ENCODE measurements at places on chromosomes 3 and 15.

DNA sequence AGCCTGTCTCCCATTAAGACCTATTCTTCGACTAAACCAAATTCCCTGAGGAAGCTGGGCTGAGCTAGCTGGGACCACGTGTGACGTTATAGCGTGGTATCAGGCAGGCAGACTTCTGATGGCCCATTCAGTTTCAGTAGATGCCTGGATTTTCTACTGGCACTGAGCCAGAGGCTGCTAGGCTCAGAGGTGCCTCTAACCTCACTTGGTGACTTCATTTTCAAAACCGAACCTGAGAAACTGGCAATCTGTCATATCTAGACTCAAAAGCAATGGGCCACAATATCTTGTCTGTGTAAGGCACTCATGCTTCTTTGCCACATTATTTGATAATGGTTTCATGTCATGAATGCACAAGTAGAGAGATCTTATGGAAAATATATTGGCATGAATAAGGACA is 352.1 kb upstream of the AZI2 start:
- DNase-seq: no peak

DNA sequence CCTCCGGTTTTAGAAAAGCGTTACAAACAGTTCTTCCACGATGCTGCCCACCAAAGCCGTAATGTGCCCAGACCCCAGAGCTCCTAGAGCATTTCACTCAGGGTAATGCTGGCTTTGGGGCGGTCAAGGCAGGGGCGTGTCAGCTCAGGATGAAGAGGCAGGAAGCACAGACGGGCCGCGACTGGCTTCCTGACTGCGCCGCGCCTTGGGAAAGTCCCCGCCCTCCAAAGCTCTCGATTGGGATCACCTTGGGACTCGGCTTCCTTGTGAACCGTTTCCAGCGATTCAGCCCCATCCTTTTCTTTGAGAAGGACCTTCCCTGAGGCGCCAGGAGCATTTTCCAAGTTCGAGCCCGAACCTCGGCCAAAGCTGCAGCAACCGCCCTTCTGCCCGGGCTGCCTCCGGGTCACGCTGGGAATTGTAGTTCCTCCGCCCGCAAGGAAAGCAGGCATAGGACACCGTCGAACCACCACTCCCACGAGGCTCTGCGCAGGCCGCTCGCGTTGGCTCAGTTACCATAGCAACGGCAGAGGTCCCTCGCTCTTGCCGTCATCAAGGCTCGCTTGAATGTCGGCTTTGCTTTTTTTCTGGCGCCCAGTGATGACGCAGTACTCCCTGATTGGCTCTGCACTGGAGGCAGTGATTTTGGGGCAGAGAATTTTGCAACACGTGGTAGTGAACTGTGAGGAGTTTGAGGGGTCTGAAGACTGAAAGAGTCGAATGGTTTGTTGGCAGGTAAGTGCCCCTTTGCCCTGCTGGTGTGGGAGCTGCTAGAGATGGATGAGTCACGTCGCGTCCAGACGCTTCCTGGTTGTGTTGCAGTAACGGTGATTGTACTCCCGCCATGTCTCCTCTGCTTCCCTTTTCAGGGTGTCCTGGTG is at the start of the genes CCDC191 and QTRT2:
CCDC191 (minus strand) TSS at position 397 of the 881 bp plus-strand sequence; CDS start at position 337, 60 bp downstream.
QTRT2 (plus strand) TSS at position 608 of the 881 bp plus-strand sequence. CDS start 8,521 bp downstream, outside the sequence.
- DNase-seq: peak; percentile 96

DNA sequence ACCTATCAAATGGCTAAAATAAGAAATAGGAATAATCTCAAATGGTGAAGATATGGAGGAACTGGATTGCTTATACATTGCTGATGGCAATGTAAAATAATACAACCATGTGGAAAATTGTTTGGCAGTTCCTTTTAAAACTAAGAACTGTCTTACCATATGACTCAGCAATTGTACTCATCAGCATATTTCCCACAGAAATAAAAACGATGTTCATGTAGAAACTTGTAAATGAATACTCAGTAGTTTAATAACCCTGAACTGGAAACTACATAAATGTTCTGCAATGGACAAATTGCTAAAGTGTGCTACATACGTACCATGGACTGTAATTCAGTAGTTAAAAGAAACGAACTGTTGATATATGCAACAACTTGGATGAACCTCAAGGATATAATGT is 253.9 kb upstream of the RBMS3 start:
- DNase-seq: no peak

DNA sequence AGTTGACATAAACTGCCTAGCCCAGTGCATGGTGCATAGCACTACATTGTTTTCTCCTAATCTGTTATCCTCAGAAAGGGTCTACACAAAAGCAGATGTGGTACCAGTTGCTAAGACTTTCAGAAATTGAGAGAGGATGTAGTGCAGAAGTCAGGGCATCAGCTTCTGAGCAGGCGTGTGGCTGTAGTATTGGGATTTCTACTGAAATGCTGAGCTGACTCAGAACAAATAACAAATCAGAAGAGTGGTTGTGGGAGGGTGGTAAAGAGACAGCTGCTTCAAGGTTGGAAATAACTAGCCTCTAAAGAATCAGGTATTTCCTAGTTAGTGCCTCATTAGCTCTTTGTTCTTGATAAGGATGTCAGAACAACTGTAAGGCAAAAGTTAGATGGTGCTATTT is 161.3 kb downstream of the AKAP13 start:
- DNase-seq: no peak

DNA sequence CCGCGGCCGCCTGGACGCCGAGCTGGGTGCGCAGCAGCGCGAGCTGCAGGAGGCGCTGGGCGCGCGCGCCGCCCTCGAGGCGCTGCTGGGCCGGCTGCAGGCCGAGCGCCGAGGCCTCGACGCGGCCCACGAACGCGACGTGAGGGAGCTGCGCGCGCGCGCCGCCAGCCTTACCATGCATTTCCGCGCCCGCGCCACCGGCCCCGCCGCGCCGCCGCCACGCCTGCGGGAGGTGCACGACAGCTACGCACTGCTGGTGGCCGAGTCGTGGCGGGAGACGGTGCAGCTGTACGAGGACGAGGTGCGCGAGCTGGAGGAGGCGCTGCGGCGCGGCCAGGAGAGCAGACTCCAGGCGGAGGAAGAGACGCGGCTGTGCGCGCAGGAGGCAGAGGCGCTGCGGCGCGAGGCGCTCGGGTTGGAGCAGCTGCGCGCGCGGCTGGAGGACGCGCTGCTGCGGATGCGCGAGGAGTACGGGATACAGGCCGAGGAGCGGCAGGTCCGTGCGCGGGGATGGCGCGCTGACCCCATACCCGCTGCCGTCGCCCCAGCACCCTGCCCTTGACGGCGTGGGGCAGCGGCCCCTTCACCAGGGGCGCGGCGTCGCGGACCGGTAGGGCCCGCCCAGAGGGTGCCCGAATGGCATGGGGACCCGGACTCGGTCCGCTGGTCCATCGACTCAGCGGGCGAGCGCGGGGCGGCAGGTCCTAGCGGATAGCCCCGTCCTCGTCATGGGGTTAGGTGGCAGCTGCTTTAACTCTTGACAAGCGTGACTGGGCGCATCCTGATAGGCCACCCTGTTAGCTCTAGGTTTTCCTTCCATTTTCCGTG is 848 bp downstream of the SYNM start:
- DNase-seq: no peak

GRCh38 chr15:101520395-101520794 is 30.9 kb upstream of the PCSK6 start:
- DNase-seq: no peak

DNA sequence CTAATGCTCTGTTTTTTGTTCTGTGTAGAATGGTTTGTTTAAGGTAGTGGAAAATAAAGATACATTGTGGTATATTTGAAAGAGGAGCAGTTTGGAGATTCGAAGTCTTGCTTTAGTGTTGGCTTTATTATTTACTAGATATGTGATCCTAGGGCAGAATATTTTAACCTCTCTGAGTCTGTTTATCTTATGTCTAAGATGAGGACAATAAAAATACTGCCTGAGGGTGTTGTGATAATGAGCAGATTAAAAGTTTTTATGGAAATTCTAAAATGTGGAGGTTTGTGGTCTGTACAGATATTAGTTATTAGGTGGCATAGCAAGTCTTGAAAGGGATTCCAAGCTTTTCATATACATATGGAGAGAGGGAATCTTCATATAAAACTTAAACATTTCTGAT is 15.0 kb downstream of the TCF12 start:
- no peak for DNase-seq

DNA sequence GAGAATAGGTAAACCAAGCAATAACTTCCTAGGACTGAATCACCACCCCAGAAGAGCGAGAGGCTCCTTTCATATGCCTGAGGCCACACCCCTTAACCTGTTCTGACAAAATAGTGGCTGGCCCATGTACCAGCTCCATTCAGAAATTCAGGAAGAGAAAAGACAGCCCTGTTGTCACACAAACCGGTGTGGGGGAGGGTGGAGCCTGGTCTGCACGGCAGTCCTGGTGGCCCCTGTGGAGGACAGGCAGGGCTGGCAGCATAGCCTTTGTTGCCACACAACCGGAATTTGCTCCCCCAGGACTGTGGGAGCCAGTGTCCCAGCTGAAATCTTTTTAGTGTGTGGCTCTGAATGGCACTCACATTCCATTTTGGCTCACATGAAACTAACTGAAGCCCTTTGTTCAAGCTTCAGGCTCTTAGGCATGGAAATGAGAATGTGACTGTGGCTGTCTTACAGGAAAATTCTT is 23.8 kb downstream of the RLBP1 start:
- no peak for DNase-seq

DNA sequence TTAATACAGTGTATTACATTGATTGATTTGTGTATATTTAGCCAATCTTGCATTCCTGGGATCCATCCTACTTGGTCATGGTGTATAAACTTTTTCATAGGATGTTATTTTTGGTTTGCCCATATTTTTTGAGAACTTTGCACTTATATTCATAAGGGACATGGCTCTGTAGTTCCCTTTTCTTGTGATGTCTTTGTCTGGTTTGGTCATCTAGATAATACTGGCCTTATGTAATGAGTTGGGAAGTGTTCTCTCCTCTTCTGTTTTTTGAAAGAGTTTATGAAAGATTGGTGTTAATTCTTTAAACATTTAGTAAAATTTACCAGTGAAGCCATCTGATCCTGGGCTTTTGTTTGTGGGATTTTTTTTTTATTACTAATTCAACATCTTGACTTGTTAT is 9.6 kb downstream of the CHST13 start:
- DNase-seq: no peak

- no peak for DNase-seq
These were observed 23.1 kb upstream of the SLC28A2 start for GRCh38 chr15:45228931-45229330.

DNA sequence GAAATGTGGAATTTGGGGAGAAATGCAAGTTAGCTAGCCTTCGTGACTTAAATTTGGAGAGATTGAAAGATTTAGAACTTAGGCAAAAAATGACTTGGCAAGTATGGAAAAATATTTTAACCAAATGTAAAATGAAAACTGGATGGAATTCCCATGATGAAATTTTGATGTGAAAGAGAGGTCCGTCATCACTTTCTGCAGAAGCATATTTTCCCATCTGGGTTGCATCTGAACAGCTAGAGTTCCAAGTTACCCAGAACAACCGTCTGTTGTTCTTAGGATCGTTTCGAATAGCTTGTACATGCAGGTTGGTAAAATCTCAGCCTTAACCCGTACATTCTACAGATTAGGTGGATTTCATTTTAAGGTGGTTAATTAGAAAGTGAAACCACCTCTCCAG is 136.3 kb downstream of the GHSR start:
- DNase-seq: no peak

DNA sequence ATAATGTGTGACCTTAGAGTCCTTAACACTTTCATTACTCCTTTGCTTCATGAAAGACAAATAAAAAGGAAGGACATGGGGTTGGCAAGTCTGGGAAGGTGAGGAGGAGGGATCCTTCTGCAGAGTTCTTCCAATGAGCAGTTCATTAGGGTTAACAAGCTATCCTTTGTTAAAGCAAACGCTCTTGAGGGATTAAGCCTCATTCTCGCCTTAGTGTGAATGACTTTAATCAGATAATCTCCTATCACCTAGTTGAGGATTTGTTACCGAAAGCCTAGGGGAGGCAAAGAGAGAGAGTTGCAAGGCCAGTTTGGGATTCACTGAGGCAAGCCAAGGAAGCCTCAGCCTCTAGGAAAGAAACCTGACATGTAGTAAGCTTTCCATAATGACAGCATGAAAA is 7.4 kb upstream of the MBNL1 start:
- DNase-seq: no peak

DNA sequence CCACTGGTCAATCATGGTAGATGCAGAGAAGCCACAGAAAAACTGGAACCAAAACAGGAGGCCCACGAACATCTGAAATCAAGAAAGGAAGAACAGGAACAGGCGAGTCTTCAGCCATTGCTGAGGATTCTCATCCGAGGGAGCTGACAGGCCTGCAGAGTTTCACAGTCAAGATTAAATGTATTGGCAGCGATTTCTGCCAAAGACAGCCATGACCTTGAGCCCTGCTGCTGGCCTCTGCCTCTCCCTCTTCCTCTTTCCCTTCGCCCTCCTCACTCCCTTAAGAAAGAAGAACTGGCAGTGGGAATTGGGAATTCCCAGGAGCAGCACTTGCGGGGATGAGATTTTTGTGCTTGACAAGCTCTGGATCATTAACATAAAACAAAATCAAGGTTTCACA is 179.7 kb downstream of the ATP10A start:
- DNase-seq: no peak

GRCh38 chr15:43285609-43286037 is 18.9 kb upstream of the TGM5 start:
- peak; percentile 30 for DNase-seq

- DNase-seq: no peak
These were observed 25.6 kb upstream of the NLGN1 start for GRCh38 chr3:173371848-173372487.

DNA sequence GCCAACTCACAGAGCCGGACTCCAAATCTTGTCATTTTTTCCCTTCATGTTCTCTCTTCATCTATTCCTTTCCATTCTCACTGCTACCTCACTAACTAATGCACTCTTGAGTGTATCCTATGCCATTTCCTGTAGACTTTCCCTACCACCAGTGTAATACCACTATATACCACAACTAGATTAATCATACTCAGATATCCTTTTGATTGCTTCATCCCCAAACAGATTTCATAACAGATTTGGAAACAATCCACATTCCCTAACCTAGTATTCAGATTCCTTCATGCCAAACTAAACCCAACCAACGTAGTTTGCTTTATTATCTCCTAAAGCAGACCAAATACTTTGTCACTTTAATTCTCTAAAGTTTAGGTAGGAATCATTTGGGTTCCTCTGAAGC is 2.6 kb upstream of the PLOD2 start:
- DNase-seq: no peak

GRCh38 chr3:100796556-100796955 is 87.3 kb downstream of the TFG start:
- no peak for DNase-seq

GRCh38 chr15:50107157-50107556 is 11.9 kb downstream of the ATP8B4 start:
- no peak for DNase-seq

DNA sequence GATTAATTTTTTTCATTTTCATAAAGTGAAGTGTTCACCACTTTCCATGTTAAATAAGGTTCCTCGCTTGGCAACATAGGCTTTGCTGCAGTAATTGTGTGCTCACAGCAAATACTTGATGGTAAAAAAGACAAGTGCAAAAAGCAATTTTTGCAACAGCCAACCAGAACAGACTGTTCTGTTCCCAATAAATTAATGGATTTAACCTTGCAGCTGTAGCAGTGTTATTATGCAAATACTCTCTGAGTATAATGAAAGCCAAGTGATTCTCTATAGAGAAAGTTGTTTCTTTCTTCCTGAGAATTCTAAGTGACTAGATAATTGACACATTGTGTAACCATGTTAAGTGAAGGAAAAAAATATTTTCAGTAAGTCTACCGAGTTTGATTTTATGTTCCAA is 183.7 kb upstream of the NAALADL2 start:
- DNase-seq: no peak

GRCh38 chr15:40506964-40507571 is 36.3 kb downstream of the CHST14 start:
- DNase-seq: peak; percentile 42

All from stimulated activated CD8-positive, alpha-beta memory T cell treated with anti-CD3 and anti-CD28 coated beads, Interleukin-15, amount 100 ng/mL, for 4 hours (primary cell).